Renal pelvis (tissue), 12 donors: ENCODE measurements at places on chromosomes 11 and 22.

DNA sequence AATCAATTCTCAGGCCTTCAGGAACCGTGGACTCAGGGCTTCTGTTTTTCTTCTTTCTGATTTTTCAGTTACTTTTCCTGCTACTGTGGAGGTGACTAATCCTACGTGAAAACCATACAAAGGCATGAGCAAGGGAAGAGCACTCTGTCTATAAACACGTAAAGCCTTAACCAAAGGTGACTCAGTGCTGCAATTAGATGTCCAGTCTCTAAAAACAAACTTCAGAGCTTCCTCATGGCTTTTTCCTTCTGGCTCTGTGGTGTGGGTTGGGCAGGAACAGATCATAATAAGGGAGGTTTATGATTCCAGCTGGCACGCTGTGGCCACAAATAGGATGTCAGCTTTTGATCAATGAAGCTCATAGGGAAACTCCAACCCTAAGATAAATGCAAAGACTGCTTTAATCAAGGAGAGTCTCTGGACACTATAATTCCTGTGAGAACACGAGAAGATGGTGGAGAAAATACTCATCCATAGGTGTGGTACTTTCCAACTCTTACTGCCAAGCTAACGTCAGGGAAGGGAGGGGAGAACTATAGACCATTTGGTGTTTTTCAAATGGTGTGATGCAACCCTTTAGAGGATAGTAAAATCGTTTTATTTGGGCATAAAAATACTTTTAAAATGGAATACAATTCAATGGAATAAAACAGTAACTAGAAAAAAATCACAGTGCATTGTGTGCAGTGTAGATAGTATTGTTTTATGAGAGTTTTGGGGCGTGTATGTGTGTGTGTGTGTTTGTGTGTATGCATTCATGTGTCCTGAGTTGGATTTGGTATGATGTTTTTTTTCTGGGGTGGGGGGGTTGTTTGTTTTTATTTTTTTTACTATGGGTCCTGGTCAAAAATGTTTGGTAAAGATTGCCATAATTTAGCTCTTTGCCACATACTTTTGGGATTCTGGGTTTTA, at the start of gene NXPE2:
NXPE2 (plus strand) TSS at position 403 of the 912 bp plus-strand sequence; CDS start at position 452, 49 bp downstream.
- DNase-seq: no peak

DNA sequence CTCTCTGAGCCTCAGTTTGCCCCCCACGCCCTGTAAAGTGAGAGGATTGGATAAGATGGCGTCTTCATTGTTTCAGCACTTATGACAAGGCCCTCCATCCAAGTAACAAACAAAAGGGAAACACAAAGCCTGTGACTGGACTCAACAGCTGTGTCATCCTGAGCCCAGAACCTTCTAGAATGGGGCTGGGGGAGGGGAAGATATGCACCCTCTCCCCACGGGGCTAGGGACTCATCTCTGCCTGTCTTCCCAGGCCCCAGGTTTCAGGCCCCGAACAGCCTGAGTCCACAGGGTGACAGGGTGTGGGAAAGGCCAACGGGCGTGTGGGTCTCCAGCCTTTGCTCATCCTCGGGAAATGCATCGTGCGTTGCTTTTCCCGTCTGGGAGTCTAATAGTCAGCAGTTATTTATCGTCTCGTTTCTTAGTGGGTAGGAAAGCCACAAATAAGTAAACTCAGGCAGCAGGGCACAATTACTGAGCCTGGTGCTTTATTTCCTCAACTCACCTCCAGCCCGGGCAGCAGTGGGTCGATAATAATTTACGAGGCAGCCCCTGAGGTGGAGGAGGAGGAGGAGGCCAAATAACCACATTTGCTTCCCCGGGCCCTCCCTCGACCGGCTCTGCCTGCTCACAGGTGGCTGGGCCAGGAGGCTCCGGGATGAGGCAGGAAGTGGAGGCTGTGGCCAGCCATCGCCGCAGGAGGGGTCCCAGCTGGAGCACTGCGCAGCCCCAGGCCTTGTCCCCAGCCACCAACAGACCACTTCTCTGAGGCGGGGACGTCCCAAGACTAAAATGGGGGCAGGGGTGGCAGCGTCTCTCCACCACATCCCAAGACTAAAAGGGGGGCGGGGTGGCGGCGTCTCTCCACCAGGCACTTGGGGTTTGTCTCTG, 54.4 kb downstream of the FLRT1 start:
- no peak for DNase-seq

DNA sequence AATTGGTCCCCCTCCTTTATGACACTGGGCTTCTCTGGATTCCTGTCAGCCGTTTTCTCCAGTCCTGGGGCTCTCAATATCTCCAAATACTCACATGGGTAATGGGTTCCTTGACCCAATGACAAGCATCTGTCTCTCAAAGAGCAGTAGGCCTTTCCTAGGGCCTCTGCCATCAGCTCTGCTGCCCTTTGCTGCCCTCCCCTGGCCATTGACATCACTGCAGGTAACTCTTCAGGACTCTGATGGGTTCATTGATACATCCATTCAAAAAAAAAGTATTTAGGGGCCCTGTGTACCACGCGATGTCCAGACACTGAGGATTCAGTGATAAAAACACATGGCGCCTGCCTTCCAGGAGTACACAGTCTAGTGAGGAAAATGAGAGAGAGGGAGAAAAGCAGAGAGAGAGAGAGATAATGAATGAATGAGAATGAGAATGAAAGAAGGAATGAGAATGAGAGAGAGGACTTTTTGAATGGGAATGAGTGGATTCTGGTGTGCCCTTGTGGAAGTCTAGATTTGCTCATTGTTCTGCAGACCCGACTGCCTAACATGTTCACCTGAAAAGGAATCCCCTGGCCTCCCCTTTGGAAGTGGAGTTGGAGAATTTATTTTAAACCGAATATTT, 42.6 kb upstream of the OLFML1 start:
- DNase-seq: peak; percentile 34

- no peak for DNase-seq
Observed at GRCh38 chr11:133945087-133945974, 11.4 kb downstream of the IGSF9B start.

DNA sequence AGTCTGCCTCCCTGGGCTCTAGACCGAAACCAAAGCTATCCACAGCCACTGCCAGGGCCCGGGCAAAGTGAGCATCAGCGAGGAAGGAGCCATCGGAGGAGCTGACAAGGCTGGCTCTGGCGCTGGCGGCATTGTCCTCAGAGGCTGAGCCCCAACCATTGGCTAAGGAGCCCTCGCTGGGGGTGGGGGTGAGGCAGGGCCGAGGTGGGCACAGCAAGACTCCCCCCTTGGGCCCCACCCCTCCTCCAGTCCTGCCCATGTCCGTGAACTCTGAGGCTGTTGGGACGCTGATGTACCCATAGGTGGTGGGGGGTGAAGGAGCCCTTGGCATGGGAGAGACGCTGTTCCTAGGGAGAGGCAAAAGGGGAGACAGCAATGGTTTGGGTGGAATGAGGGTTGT, 11.2 kb downstream of the ROBO4 start:
- no peak for DNase-seq

- peak; percentile 86 for DNase-seq
Observed at GRCh38 chr22:27100789-27101188, 443.4 kb downstream of the MIAT start.

- no peak for DNase-seq
Observed at GRCh38 chr11:121575963-121576290, 123.2 kb upstream of the SORL1-AS1 start.

DNA sequence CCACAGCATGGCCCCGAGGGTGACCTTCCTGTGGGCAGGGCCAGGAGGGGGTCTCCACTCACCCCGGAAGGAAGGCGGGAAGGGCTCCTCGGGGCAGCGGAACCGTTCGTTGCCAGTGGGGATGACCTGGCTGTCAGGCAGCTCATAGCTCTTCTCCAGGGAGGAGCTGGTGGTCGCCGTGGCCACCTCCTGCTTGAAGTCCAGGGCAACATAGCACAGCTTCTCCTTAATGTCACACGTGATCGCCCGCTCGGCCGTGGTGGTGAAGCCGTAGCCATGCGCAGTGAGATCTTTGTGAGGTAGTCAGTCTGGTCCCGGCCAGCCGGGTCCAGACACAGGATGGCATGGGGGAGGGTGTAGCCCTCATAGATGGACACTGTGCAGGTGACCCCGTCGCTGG, 31.5 kb upstream of the SYT8 start:
- DNase-seq: no peak

DNA sequence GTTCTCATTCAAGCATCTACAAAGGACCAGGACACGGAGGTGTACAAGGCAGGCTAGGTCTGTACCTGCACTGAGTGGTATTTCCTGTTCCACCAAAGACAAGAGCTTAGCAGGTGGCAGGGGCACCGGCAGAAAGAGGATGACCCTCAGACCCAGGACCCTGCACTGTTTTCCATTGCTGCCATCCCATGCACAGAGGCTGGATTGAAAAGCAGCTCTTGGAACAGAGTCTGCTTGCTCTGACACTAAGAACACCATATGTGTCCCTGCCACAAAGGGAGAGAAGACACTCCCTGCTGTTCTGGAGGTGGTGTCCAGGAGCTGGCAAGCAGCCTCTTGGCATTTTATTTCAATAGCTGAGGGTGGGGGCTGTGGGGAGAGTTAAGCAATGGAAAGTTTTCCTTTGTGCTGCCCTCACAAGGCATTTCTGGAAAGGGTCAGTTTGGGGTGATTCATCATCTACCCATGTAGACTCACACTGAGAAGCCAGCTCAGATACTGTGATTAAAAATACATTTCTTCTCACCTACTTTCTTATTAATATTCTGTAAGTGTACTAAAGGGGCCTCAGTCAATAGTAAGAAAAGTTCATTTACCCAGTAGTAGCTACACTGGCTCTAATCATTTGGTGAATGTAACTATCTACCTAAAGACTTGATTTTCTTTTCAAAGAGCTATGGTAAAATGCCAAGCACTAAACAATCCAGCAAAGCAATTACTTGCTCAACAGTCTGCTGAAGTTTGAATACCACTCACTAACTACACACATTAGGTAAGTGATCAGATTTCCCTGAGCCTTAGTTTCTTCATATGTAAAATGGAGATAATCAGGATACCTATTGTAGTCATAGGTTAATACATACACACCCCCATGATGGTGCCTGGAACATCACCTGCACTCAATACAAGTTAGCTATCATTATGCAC, 55.2 kb downstream of the SLC1A2 start:
- no peak for DNase-seq

- no peak for DNase-seq
Observed at GRCh38 chr11:16814410-16815046, 76.1 kb downstream of the C11orf58 start.

DNA sequence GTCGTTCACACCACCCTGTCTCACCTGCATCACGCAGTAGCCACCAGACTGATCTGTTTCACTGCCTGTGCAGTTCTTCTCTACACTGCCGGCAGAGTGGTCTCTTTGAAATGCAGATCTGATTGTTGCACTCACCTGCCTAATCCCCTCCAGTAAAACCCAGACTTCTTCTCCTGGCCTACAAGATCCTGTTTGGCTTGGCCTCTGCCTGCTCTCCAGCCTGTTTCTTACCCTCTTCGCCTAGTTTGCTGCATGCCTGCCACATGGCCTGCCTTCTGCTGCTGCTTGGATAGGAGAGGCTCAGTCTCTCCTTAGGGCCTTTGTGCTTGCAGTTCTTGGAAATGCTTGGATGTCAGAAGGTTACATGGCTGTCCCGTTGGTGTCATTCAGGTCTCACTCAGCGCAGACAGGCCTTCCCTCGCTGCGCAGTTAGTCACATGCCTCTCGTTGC, 42.0 kb downstream of the PACS1 start:
- DNase-seq: no peak

GRCh38 chr11:3091846-3092602, 34.8 kb upstream of the CARS1 start:
- peak; percentile 46 for DNase-seq

GRCh38 chr22:21698430-21699329, 32.9 kb downstream of the PPIL2 start:
- DNase-seq: no peak

DNA sequence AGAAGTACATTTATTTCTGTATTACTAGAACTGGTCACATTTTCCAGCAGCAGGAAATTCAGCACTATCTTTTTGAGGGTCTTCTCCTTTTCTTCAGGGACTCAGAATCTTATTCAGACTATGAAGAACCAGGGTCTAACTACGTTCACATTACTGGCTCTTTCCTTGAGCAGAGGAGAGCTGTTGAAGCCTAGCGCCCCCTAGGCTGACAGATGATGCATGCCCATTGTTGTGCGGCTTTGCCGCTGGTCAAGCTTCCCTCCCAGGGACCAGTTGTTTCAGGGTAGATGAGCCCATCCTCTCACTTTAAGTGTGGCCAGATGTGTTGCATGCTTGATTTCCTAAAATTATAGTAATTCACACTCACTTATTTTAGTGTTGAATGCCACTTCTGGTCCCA, 168.2 kb upstream of the PDGFD start:
- DNase-seq: no peak

- no peak for DNase-seq
Observed at GRCh38 chr11:33405834-33406602, 148.8 kb downstream of the HIPK3 start.

- no peak for DNase-seq
Observed at GRCh38 chr11:31871310-31872075, 60.4 kb upstream of the PAX6 start.
